ENCODE measurements at places on chromosomes 4 and X.

DNA sequence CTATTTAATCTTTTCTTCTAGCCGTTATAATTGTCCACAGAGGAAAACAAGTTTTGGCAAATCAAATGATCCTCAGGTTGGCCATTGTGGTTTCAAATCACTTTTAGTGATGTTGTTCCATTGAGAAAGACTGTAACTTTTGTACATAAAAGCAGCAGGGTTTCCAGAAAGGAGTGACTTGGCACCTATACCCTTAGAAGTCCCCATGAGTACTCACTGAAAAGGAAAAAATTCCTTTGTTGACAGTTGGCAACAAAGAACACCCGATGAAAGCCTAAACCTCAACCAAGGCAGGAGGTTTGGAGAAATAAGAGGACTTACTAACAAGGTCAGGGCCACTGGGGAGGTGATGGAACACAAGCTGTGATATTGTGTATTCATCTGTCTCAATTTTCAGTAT, 474.4 kb downstream of the RAPGEF2 start:
- DNase-seq, result no peak

- no peak for DNase-seq
Observed at GRCh38 chr4:52071791-52072546, 20.9 kb downstream of the SPATA18 start.

DNA sequence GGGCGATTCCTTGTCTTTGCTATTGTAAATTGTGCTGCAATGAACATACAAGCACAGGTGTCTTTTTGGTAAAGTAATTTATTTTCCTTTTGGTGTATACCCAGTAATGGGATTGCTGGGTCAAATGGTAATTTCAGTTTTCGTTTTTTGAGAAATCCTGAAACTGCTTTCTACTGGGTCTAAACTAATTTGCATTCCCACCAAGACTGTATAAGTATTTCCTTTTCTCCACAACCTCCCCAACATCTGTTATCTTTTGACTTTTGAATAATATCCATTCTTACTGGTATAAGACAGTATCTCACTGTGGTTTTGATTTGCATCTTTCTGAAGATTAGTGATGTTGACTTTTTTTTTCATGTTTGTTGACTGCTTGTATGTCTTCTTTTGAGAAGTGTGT, 2506.0 kb downstream of the PCDH7 start:
- no peak for DNase-seq

GRCh38 chr4:25160714-25161592, 704 bp upstream of the SEPSECS start:
- peak; percentile 6 for DNase-seq

- no peak for DNase-seq
Observed at GRCh38 chrX:15158736-15159406, 111.0 kb downstream of the ASB9 start.

GRCh38 chr4:124065936-124066335, 646.6 kb downstream of the ANKRD50 start:
- DNase-seq, result no peak

DNA sequence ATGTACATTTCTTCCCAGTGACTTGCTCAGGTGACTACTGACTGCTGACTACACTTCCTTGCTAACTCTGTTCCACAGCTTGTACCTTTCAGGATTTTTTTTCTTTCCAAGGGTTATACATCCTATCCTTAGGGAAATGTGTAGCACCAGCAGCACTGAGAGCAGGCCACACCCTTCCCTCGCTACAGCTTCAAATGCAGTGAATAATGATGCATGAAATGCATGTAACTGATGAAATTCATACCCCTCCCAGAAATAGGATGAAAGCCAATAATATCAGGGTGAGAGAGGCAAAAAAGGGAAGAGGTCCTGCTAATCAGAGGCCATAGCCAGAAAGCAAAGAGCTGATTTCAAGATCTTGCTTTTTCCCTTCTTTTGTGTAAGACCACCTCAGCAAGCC, 6.2 kb upstream of the FGF16 start:
- no peak for DNase-seq

DNA sequence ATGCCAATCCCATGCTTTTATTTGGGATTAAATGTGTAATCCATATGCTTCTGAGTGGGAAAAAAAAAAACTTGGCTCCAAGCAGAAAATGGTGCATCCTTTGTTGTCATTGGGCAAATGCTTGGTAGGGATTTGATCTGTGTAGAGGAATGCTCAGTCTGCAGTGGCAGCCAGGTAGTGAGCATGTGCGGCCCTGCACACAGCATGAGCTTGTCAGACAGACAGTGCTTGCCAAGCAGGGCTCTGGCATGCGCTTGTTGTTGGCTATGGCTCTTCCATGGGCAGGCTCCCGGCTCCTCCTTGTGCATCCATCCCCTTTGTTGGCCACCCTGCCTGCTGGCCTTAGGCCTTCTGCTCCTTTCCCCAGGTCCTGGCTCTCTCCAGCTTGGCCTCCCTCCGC, 130.3 kb downstream of the GPR143 start:
- DNase-seq, result no peak

DNA sequence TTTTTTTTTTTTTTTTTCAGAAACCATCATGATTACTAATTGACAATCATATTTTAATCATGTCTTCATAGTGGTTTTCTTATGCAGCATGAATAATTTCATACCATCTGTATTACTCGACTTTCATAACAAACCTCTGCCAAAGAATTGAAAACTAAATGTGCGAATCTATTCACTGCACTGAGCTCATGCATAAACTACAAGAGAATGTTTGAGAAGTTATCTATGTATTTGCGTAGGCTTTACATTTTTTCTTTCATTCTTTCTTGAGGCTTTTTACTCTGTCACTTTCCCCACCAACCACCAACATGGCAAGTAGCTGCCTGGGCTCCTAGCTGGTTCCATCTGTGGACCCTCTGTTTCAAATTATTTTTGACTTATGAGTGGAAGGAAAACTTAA, 1761.0 kb downstream of the STIM2 start:
- DNase-seq, result no peak

GRCh38 chr4:80225595-80225994, 28.3 kb downstream of the PRDM8 start:
- DNase-seq, result no peak

DNA sequence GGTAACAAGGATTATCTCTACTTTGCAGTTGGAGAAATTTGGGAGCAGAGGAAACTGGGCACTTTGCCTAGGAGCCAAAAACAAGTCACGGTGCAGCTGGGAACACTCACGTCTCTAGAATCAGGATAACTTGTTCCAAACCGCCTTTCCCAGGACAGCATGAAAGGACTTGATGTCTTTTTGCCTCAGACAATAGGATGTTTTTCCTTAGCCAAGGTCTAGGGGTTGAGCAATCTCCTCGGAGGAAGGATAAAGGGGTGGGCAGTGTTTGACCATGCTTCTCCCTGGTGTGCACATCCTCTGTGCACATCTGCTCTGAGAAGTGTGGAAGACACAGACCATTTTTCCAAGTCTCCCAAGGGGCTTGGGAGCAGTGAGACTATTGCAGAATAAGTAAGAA, 1.7 kb upstream of the SPARCL1 start:
- DNase-seq, result no peak

- no peak for DNase-seq
Observed at GRCh38 chr4:71938776-71939175, 93.0 kb upstream of the NPFFR2 start.

DNA sequence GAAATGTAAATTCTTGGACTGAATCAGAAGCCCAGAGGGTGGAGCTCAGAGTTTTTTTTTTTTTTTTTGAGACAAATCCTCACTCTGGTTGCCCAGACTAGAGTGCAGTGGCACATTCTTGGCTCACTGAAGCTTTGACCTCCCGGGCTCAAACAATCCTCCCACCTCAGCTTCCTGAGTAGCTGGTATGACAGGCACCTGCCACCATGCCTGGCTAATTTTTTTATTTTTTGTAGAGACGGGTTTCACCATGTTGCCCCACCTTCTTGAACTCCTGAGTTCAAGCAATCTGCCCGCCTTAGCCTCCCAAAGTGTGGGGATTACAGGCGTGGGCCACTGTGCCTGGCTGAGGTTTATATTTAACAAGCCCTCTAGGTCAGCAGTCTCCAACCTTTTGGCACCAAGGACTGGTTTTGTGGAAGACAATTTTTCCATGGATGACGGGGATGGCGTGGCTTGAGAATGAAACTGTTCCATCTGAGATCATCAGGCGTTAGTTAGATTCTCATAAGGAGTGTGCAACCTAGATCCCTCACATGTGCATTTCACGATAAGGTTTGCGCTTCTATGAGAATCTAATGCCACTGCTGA, 76.7 kb downstream of the FHIP1A start:
- no peak for DNase-seq

DNA sequence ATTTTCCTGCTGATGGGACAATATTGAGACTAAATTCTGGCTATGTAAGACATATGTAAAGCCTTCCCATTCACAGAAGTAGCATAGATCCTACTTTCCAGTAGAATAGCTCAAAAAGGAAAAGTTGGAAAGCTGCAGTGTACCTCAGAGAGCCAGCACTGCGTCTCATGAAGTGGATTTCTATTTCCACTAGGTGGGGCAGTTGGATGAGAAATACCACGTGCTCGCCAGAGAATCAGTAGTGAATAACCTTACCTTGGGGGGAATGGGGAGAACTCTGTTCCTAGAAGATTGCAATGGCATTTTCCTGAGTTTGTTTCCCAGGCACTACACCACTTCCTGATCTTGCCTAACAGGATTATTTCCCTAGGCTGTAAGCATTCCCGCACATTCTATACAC, 907.1 kb downstream of the FSTL5 start:
- no peak for DNase-seq

- no peak for DNase-seq
Observed at GRCh38 chr4:56986952-56987351, 8.3 kb downstream of the POLR2B start.

DNA sequence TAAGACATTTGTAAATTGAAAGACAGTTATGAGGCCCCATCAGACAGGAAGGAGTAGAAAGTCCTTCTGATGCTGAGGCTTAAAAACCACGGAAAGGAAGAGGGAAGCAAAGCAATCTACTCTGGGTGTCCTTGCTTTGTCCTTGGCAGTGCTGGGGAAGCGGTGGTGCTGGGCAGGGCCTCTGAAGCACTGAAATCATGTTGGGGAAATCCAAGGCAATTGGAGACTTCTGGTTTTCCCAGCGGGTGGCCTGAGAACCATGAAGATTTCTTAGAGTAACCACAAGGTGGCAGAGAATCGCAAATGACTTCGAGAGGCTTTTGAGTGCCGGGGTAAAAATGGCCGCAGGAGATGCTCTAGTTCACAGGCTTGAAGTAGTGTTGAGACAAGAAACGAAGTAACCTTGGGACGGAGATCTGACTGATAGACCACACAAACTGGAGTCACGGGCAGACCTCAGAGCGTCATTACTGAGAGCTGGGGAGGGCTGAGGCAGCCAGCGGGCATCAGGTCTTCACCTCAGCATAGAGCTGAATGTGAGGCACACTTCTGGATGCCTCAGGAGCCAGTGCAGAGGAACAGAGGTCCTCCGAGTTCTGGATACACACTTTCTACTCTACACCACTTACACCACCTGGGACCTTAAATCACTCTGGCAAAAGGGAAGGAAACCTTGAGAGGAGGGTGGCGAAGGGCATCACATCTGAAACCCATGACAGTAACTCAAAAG, 130.7 kb upstream of the GPRIN3 start:
- DNase-seq, result peak; percentile 11

GRCh38 chrX:68942840-68943239, 114.0 kb downstream of the EFNB1 start:
- DNase-seq, result no peak

- DNase-seq, result no peak
Observed at GRCh38 chr4:6469898-6470501, 2.4 kb downstream of the PPP2R2C start.

DNA sequence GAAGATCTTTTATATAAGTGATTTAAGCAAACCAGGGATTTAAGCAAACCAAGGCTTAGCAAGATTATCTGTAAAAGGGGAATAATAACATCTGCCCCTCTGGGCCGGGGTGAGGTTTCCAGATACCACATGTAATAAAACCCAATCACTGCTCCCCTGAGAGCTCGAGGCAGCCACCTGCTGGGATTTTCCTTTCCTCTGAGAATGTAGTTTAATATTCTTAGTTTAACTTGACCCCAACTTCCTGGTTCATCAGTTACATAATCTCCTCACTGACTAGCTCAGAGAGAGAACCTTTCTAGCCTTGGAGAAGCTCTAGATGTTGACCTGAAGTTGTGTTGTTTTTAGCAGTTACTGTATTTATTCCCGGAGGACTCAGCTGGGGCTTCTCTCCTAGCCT, 322.4 kb downstream of the ARHGAP10 start:
- no peak for DNase-seq

- no peak for DNase-seq
Observed at GRCh38 chr4:147078875-147079658, 133.4 kb upstream of the TTC29 start.

DNA sequence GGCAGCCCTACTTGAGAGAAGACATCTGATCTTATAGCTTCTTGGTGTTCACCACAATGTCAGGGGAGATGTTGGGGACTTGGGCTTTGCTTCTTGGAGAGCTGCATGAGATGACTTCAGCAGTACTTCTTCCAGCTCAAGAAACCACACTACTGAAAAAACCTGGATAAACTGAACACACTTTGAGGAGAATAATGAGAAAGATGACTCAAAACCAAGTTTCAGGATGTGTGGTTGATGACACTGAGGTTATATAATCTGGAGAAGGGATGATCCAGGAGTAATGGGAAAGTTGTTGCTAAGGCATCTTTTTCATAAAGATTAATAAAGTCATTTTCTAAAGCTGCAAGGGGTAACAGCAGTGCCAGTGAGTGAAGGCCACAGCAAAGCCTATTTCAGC, 58.4 kb upstream of the PNPLA4 start:
- DNase-seq, result no peak

- no peak for DNase-seq
Observed at GRCh38 chr4:89549907-89550306, 242.3 kb upstream of the GPRIN3 start.

GRCh38 chrX:11698702-11699101, 33.0 kb upstream of the ARHGAP6 start:
- no peak for DNase-seq

DNA sequence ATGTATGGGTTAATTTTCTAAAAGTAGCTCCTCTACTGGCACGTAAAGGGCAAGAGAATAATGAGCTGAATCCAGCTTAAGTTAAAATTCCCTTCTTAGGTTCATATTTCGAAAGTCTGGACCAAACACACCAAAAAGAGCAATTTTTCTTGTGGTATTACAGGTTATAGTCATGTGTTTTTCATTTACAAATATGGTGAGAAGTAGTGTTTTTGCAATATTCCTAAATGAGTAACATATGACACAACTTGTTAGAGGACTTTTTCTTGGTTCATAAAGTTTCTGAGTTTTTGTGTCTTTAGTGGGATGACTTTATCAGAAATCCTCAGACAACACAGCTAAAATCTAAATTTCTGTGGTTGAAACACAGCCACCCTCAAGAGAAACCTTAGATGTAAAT, 172.1 kb downstream of the AFF2 start:
- no peak for DNase-seq

- no peak for DNase-seq
Observed at GRCh38 chr4:83536362-83537272, 709 bp downstream of the GPAT3 start.

Data from stimulated activated CD4-positive, alpha-beta T cell treated with anti-CD3 and anti-CD28 coated beads, Interleukin-1b, Interleukin-23, amount 100 ng/mL, for 4 hours (primary cell).